DMS 273 treated with DMSO at 0.1 percent for 48 hours (cell line): ENCODE measurements at places on chromosomes 5 and 9.
A peak's percentile ranks its signal among the peaks of the same experiment; 100 is the strongest.

DNA sequence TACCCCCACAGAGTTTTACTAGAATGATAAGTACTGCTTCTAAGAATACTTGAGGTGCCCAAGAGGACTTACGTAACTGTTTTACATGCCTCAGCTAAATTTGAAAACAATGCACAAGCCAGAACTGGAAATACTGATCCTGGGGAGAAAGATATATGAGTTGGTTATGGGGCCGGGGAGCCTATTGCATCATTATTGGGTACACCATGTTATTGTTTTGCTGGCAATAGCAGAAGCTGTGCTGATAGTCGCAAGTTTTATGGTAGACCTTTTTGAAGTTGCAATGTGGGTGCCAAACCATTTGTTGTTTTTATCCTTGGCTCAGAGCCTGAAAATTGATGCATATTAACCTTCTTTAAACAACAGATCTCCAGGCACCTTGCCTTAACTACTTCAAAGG lies 108.4 kb upstream of the DHFR start:
- DNase-seq: peak; percentile 16

GRCh38 chr5:76406673-76407072 lies 3.6 kb downstream of the IQGAP2 start:
- DNase-seq: no peak

- DNase-seq: no peak
These were observed 8.7 kb downstream of the LHX6 start for GRCh38 chr9:122219856-122220672.

- no peak for DNase-seq
These were observed 27.6 kb downstream of the MTX3 start for GRCh38 chr5:79963261-79964061.

GRCh38 chr5:37835380-37835973 lies 4.4 kb downstream of the GDNF start:
- DNase-seq: no peak

- DNase-seq: no peak
These were observed 183.1 kb downstream of the PARP8 start for GRCh38 chr5:50849554-50849953.

- no peak for DNase-seq
These were observed 580.8 kb downstream of the BNC2 start for GRCh38 chr9:16289639-16290038.

GRCh38 chr5:151182524-151182900 lies 24.9 kb upstream of the ANXA6 start:
- no peak for DNase-seq

- no peak for DNase-seq
These were observed 46.2 kb upstream of the UBAC1 start for GRCh38 chr9:136007276-136007933.

DNA sequence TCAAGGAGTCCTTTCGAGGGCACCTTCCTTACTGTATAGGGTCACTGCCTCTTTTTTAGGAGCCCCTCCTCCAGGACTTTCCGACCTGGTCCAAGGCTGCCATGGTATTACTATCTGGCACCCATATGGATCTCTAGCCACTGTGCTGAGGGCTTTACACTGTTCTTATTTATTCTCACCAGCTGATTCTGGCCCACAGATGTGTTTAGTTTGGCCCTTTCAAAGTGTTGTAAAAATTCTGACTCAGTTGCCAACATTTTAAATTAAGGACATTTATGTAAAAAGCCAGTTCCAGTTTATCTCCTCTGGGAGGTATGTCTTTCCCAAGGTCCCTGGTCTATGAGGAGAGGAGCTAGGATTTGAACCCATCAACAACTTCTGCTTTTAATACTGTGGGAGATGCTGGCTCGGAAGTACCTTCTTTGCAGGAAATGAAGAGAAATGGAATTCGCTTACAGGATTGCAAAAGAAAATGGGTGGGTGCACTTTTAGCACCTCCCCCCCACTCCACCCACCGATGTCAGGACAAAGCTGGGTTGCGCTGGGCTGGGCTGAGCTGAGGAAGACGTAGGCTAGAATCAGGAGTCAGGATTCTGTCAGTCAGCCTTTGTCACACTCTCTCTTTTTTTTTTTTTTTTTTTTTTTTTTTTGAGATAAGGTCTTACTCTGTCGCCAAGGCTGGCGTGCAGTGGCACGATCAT lies 7.8 kb downstream of the JADE2 start:
- DNase-seq: no peak

DNA sequence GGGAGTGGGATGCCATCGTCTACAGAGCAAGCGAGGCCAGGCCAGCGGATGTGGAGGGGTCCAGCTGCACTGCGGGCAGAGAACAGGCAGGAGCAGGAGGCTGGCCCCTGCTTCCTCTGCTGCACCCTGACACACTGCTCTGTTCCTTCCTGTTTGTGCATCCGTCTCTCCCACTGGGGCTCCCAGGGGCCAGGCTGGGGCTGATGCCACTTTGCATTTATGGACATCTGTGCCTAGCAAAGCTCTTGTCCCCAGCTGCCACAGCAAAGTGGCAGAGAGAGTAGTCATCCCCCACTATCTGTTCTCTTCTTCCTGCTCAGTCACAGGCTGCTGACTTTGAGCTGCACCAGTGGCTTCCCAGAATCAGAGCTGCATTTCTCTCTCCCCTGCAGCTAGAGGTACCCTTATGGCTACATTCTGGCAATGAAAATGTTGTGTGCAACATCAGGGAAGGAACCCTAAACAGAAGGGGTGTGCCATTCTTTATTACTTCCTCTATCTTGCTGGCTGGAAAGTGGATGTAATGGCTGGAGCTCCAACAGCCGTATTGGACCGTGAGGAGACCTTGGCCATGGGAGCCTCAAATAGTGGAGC lies 4.2 kb upstream of the NINJ1 start:
- no peak for DNase-seq

- no peak for DNase-seq
These were observed 109.4 kb upstream of the SPRY4 start for GRCh38 chr5:142434322-142434612.

GRCh38 chr5:14216372-14216771 lies 73.2 kb downstream of the TRIO start:
- no peak for DNase-seq

DNA sequence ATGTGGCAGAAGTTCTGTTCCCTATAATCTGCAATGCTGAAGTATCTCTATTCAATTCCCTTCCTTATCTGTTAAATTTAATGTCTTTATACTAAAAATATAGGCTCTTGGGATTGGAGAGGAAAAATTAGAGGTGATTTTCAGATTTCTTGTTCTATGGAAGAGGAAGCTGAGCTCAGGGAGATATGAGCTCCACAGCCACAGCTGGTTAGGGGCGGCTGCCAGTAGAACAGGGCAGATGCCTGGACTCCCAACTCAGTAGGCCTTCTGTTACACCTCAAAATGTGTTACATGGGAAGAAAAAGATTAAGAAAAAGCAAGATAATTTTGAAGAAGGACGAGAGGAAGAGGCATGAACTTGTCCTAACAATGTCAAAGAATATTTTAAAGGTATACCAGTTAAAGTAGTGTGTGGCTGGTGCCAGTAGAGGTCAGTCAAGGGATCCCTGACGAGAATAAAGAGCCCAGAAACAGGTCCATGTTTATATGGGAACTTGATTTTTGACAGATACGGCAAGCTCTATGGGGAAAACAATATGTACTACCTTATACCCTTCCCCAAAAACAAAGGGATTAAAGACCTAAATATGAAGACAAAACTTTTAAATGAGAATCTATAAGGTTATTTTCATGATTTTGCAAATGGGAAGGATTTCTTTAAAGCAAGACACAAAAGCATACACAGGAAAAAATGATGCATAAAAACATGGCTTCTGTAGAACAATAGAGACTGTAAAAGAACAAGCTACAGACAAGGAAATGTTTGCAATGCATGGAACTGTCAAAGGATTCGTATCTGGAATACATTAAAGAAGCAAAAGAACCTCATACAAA lies 28.7 kb downstream of the DNAJC21 start:
- DNase-seq: no peak

GRCh38 chr9:134059661-134060395 lies 8.0 kb downstream of the BRD3 start:
- no peak for DNase-seq

- DNase-seq: no peak
These were observed 142.4 kb downstream of the PCSK5 start for GRCh38 chr9:76032797-76033373.

DNA sequence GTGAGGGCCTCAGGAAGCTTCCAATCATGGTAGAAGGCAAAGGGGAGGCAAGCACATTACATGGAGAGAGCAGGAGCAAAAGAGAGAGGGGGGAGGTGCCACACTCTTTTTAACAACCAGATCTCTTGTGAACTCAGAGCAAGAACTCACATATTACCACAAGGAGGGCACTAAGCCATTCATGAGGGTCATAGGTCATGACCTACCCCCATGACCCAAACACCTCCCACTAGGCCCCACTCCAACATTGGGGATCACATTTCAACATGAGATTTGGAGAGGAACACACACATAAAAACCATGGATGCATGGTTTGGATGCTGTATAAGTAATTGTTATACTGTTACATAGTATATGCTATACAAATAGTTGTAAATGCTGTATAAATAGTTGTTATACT lies 17.5 kb downstream of the POLK start:
- no peak for DNase-seq

DNA sequence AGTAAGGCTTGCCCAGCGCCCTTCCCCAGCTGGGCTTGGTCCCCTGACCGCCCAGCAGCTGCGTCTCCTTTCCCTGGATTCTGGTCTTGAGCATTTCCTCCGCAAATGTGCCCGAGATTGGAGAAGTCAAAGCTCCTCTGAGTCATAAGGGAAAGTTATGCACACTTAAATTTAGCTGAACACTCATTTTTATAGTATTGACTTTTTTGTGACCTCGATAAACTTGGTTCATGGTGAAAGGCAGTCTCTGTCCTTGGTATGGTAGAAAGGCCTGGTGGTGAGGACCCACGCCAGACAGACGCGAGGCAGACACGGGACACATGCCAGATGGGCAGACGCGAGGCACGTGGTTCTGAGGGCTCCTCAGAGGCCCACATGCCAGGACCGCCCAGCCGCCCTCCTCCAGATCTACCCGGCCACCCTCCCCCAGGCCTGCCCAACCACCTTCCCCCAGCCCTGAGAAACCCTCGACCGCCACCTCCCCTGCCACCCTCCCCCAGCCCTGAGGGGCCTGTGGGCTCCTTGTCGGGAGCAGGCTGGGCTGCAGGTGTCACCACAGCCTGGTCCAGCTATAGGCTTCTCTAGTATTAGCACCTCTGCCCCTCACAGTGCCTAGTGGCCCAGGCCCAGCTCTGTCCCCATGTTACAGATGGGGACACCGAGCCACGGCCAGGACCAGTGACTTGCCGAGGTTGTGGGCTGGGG lies 60.9 kb upstream of the CACNA1B start:
- no peak for DNase-seq

DNA sequence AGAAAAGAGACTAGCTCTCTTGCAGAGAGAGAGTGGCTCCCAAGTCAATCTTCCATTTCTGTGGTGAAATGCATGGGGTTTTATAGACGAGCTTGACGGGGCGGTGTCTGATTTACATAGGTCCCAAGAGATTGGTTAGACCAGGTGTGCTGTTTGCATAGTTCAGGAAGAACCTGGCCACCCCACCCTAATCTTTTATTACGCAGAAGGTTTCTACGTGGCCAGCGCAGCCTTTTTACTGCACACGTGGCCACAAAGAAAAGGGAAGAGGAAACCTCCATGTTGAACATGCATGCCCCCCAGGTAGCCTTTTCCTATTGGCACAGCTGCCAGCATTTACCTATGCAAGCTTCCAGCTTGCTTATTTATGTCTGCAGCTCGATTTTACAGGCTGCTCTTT lies 92.1 kb downstream of the CAVIN4 start:
- DNase-seq: no peak

- no peak for DNase-seq
These were observed 51.4 kb upstream of the TJP2 start for GRCh38 chr9:69122549-69123141.

DNA sequence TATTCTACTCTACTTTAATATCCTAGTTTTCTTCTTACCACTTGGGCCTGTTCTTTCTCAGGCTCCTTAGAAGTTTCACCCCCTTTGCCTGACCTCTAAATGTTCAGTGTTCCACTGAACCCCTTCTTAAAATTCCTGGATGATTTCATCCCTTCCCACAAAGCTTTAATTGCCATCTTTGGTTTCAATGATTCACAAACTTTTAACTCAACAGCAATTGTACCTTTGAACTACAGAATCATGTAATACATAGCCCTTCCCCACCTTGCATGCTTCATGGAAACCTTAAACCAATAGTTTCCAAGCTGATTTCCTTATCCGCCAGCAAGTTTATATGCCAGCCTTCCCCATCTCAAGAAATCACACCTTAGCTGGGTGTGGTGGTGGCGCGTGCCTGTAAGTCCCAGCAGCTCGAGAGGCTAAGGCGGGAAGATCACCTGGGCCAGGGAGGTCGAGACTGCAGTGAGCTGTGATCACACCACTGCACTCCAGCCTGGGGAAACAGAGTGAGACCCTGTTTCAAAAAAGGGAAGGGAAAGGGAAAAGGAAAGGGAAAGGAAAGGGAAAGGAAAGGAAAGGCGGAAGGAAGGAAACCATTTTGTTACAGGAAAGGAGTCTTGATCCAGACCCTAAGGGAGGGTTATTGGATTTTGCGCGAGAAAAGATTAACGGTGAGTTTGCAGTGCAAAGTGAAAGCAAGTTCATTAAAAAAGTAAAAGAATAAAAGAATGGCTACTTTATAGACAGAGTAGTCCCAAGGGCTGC lies 1023.7 kb upstream of the DMAC1 start:
- no peak for DNase-seq

GRCh38 chr5:9951865-9952516 lies 297.7 kb downstream of the ATPSCKMT start:
- no peak for DNase-seq

GRCh38 chr5:1471997-1472963 lies 27.0 kb upstream of the SLC6A3 start:
- DNase-seq: no peak

GRCh38 chr5:160352308-160352707 lies 18.1 kb downstream of the C1QTNF2 start:
- no peak for DNase-seq

DNA sequence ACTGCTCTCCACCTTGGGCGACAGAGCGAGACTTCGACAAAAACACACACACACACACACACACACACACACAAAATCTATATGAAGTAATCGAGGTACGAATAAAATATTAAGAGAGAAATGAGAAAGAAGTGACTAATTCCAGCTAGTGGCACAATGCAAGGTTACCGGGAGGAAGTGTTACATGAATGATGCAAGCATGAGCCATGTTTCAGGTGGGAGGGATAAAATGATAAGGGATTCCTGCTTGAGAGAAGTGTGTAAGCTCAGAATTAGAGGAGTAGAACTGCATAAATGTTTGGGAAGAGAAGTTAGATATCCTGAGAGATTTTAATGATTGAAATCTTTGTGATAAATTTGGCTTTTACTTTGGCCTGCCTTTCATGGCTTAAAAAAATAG lies 18.8 kb downstream of the HAPLN1 start:
- no peak for DNase-seq
